ENCODE measurements at places on chromosomes 4 and X. TPM values are rescaled to one million over a fixed set of nuclear protein-coding genes. Genes with fewer than 3 reads are reported as not detected.

DNA sequence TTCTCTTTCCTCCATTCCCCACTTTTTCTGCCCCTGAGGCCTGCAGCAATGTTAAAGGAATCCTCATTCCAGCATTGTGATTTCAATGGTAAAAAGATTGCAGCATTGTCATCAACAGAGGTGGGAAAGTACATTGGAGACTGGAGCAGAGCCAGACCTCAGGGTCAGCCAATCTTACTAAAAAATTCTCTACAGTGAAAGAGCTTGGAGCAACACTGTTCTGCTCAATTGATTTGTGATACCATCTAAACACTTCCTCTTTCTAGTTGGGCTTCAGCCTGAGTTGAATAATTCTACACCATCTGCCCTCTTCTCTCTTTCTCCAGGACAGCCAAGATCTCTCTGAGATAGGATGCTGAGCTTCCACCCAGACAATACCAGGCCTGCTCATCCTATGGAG is 176.5 kb downstream of the AR start:
- DNase-seq = no peak

GRCh38 chrX:71638409-71638808 is 20.1 kb upstream of the CXCR3 start:
- DNase-seq = no peak

GRCh38 chrX:109268340-109268739 is 213.5 kb downstream of the GUCY2F start:
- DNase-seq = no peak

DNA sequence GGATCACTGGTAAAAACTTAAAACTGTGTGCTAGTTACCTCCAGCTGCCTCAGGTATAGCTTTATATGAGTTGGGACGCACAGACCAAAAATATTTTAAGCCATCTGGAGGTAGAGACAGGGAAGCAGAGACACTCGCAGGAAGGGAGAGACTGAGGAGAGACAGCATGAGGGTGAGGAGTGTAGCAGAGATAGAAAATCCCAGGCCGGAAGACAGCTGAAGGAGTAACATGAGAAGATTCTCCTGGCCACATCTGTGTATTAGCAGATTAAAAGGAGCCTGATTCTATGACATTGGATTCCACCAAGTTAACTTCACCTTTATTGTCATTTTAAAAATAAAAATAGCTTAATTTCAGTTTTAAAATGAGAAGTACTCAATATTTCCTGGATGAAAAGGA is 84.3 kb downstream of the PDLIM5 start:
- DNase-seq = no peak

The DRD5 gene
- not detected for total RNA-seq

The NOX1 gene
- total RNA-seq = not detected

DNA sequence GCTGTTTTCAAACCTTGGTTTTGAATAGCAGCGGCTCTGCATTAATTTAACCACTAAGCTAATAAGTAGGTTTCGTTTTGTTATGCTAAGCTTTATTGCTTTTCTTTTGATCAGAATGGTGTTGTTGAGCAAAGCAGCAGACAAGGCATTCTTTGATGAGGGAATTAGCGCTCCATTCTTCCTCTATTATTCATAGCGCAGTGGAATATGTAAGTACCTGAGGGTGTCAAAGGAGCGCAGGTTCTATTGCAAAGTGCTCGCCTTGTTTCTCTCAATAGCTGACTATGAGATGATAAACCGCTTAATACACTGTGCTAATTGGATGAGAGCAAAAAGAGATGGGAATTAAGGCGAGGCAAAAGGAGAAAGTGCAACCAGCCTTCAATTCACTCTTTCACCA is 16.3 kb downstream of the ARX start:
- DNase-seq = no peak

DNA sequence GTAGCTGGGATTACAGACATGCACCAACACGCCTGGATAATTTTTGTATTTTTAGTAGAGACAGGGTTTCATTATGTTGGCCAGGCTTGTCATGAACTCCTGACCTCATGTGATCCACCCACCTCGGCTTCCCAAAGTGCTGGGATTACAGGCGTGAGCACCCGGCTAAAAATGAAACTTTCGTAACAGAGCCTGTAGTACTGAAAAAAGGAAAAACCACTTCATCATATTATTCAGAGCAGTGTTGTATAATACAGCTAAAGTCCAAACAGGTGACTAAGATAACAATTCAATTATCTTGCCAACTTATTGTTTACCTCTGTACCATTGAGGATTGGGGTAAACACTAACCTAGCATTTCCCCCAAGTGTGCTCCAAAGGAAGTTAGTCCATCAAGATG is 43.9 kb upstream of the HPRT1 start:
- DNase-seq = no peak
